Stimulated activated CD4-positive, alpha-beta T cell treated with anti-CD3 and anti-CD28 coated beads, Interleukin-15, amount 100 ng/mL, for 1 hour (primary cell): ENCODE measurements at places on chromosomes 12 and 14.

DNA sequence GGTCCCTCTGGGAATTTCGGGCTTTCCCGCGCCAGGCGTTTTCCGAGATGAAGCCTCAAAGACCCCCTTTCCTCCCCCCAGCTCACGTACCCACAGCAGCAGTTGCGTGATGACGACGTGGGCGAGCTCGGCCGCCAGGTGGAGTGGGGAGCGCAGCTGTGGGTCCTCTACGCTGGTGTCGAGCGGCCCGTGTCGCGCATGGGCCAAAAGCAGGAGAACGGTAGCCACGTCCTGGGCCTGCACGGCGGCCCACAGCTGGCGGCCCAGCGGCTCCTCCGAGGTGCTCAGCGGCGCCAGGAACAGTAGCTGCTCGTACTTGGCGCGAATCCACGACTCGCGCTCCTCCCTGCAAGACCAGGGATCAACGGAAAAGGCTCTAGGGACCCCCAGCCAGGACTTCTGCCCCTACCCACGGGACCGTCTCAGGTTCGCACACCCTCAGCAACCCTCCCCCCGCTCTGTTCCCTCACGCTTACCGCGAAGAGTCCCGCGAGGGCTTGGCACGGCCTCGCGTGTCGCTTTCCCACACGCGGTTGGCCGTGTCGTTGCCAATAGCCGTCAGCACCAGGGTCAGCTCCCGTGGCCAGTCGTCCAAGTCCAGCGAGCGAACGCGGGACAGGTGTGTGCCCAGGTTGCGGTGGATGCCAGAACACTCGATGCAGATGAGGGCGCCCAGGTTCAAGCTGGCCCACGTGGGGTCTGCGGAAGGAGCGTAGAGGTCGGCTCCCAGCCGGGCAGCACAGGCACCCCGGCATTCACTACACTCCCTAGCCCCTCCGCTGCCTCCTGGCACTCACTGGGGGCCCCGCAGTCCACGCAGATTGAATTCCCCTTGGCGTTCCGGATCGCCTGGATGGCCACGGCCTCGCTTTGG, 11.4 kb downstream of the AGAP2 start:
- DNase-seq = no peak

- no peak for DNase-seq
Measured at GRCh38 chr12:89899651-89900050, 191.0 kb upstream of the ATP2B1 start.

DNA sequence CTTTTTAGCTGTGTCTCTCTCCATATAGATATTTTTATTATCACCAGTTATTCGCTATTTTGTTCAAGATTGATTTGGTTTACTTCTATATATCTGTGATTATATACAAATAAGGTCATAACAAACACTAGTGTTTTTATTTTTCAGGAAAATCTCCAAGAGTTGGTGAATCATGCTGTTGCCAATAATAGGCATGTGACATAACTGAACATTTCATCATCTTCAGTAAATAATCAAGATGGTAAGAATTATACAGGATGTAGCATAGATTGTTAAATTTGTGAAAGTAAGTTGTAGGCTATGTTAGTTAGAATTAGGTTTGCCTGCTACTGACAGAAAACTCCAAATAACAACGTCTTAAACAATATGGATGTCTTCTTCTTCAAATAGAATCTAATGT, 240.9 kb upstream of the PDE3A start:
- no peak for DNase-seq

DNA sequence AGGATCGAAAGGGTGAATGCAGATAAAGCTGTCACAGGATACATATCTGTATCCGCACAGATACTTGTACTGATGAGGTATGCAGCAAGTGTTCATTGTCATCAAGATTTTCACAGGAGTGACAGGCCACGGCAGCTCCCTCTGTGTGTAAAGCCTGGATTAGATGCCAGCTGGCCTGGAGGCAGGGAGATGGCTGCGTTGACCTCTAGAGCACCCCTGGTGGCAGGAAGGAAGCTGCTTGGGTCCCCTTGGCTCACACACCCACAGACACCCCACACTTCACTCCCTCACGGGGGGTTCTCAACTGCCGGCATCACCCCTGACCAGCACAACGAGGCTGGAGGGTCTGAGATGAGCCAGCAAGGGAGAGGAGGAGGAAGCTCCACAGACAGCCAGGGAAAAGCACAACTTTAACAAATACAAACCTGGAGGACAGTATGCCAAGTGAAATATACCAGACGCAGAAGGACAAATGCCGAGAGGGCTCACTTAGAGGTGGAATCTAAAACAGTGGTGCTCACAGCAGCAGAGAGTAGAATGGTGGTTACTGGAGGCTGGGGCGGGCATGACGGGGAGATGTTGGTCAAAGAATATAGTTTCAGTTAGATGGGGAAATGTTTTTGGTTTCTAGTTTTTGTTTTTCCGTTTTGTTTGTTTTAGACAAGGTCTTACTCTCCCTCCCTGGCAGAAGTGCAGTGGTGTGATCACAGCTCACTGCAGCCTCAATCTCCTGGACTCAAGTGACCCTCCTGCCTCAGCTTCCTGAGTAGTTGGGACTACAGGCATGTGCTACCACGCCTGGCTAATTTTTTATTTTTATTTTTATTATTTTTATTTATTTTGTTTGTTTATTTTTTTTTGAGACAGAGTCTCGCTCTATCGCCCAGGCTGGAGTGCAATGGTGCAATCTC, 45.7 kb downstream of the TEAD4 start:
- DNase-seq = no peak

- DNase-seq = no peak
Measured at GRCh38 chr12:16359512-16360491, 12.4 kb downstream of the MGST1 start.

DNA sequence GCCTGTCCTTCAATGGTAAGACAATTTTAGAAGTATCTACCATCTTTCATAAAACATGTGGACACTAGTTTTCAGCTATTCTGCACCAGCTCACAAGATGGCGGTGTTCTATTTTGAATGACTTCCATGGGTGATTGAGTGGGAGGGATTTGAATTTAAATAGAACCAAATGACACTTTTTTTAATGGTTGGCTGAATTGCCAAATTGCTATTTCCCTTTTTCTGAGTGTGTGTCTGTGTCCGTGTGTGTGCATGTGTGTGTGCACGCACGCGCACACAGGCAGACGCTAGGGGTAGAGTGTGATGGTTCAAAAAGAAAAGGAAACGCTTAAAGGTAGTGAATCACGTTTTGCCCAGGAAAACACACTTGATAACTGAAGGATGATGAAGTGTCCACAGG, 362.6 kb downstream of the DAD1 start:
- DNase-seq = no peak

GRCh38 chr14:51836417-51836816, 24.0 kb upstream of the GNG2 start:
- no peak for DNase-seq

DNA sequence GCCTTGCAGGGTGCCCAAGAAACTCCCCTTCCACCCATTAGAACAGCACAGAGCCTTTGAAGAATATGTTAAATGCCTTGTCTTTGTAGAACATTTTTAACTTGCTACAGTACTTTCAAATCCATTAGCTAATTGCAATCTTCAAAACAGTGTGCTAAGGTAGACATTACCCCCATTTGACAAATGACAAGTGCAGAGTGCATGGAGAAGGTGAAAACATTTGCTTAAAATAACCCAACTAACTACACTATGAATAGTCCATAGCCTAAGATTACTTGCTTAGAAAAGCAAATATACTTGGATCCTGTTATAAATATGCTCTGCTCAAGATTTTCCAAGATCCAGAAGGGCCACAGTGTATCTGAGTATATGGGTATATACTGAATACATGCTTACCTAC, 87.0 kb upstream of the G2E3 start:
- no peak for DNase-seq

GRCh38 chr14:68905107-68905895, 73.8 kb downstream of the ACTN1 start:
- DNase-seq = no peak
